ENCODE measurements at places on chromosomes 3 and 15.

DNA sequence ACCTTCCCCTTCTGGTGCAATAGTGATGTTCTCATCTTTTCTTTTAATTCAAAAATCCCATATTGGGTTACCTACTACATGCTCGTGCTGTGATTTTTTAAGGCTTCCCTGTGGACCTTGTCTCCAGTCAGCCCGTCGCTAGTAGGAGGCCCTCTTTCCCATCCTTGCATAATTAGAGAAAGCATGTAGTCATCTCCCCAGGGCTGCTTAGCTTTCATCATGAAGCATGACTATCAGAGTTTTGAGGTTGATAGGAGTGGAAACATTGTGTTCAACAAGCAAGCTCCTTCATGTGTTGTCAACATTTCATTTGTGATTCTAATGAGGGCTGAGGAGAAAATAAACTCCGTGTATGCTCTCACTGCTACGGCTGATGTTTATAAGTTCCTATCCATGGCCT is 8.7 kb upstream of the LRTM1 start:
- DNase-seq, result no peak

GRCh38 chr15:53987480-53987879 is 9.2 kb downstream of the UNC13C start:
- no peak for DNase-seq

DNA sequence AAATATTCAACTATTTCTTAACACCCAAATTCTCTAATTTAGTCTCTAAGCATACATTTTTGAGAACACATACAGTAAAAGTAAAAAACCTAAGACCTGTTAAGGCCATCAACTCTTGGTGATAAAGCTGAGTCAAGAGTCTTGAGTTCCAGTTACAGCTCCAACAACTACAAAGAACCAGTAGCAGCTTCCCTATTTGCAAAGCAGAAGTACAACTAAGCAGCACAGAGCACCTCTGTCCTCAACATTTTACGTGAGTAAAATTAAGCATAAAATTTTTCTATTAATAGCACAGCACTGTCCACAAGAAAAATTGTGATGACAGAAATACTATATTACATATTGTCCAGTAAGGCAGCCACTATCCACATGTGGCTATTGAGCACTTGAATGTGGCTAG is 4.4 kb downstream of the PCOLCE2 start:
- DNase-seq, result no peak

- DNase-seq, result no peak
Measured at GRCh38 chr3:45992821-45993221, 2.8 kb downstream of the FYCO1 start.

DNA sequence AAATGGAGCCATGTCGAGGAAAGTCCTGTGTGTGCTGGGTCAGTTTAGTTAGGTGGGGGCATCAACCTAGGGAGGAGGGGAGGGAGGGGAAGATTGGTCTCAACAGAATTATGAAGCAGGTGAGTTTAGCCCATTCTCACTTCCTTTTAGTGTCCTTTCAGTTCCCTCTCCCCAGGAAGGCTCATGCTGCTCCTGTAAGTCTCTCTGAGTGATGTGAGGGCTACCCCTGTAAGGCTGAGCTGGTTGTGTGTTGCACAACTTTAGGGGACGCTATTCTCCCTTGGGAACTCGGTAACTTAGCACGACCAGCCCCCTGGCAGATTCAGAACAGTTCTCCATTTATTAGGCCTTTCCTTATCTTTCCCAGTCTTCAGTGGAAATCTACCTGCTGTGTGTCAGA is 21.2 kb downstream of the IL5RA start:
- no peak for DNase-seq

GRCh38 chr3:15327941-15328340 is 4.4 kb downstream of the SH3BP5 start:
- no peak for DNase-seq

DNA sequence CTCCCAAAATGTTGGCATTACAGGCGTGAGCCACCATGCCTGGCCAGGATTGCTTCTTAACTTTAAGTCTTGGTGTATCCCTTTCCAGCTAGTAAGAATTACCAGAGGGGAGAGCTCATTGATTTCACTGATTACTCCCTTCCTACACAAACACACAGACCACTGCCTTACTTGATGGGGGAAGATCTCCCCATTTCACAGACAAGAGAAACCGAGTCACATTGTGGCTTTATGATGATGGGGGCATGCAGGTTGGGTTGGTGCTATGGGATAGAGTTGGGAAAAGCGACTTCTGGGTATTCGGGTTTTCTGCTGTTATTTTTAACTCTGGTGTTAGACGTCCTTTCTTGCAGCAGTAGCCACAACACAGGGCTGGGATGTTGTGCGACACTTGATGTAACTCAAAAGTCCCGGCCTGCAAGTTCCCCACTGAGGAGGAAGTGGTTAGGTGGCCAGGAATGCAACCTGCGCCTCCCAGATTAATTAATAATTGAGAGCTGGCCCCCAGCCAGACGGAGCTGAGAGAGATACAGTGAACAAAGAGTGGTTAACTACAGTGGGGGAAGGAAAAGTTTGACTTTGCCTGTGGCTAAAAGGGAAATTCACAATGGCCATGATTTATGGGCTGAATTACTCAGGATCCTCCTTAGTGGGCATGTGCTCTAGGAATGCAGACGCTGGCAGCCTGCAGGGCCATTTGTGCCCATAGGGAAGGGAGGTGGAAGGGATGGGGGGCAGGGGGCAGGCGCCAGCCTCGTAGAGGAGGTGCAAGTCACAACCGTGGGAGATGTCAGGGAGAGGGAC is 63.6 kb downstream of the SMAD6 start:
- peak; percentile 100 for DNase-seq

DNA sequence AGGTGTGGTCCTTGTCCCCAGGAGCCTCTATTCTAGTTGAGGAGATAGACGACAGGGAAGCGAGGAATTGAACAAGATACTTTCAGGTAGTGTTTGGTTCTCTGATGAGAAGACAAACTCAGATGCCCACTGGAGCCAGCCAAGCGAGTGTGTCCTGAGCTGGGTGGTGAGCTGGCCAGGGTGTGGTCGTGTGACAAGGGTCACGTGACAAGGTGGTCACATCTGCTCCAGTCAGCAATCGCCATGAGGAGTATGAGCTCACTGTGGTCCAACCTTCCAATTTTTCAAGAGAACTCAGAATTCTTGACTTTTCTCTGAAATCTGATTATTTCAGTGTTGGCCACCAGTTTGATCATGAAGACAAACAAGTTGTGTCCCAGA is 39.5 kb downstream of the SLC6A6 start:
- no peak for DNase-seq

GRCh38 chr3:194253270-194253669 is 97.9 kb downstream of the CPN2 start:
- no peak for DNase-seq

GRCh38 chr3:167740961-167741587 is 5.6 kb downstream of the SERPINI1 start:
- no peak for DNase-seq

GRCh38 chr15:95590533-95591044 is 739.9 kb upstream of the NR2F2 start:
- DNase-seq, result no peak

GRCh38 chr3:21718161-21718765 is 32.7 kb downstream of the ZNF385D start:
- DNase-seq, result peak; percentile 89

GRCh38 chr3:146783446-146783845 is 178.3 kb upstream of the PLSCR5 start:
- DNase-seq, result no peak

DNA sequence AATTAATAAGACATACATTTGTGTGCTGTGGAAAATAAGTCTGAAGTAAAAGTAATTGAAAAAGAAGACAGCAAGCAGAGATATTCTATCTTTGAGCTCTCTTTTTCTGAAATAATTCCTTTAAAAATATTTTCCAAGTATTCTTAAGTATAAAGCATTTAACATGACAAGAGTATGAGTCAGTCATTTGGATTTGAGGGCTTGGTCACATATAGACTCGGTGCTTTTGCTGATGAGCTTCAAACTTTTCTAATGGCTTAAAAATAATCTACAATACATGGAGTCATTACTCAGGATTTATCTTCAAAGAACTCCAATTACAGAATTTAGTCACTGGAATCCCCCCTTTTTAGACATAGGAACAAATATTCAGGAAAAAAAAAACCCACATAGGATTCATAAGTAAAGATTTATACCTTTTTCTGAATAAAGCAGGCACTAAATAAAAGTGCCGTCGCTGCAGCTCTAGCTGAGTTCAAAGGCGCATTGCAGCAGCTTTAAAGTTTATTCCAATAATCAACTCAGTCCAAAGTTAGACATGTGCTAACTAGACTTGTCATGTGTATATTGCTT is 147.5 kb downstream of the CTNNB1 start:
- peak; percentile 10 for DNase-seq

DNA sequence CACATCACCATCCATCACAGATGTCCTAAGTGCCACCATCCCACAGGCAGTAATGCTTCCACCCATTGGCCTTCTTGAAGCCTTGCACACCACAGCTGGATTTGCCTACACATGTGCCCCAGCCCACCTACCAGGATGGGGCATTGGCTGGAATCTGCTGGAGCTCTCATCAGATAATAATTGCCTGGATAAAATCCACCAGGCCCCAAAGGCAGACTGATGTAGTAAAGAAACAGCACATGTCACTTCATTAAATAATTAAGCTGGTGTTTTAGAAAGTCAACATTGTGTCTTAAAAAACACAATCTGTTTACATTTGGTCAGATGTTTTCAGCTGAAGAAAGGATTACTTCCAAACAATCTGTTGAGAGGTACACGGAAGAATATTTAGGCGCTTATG is 229.5 kb downstream of the ATP8B4 start:
- DNase-seq, result no peak

DNA sequence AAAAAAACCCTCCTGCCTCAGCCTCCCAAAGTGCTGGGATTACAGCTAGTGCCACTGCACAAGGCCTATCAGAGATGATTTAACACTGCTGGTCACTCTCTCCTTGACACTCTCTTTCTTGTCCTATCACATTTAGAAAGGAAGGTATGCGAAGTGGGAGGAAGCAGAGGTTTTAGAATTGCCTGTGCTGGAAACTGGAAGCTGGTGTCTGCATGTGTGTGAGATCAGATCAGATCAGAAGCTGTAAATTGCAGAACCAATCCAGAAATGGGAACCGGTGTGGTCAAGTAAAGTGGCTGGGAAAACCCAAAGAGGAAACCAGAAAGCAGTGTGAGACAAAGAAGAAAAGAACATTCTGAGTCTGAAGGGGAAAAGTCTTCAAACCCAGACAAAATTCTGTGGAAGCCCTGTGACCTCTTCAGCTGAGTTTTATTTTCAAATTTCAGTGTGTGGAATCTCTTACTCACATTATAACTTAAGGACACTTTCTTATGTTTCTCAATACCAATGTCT is 2.8 kb downstream of the EFHB start:
- no peak for DNase-seq

- DNase-seq, result no peak
Measured at GRCh38 chr3:67077656-67078055, 79.5 kb downstream of the KBTBD8 start.

DNA sequence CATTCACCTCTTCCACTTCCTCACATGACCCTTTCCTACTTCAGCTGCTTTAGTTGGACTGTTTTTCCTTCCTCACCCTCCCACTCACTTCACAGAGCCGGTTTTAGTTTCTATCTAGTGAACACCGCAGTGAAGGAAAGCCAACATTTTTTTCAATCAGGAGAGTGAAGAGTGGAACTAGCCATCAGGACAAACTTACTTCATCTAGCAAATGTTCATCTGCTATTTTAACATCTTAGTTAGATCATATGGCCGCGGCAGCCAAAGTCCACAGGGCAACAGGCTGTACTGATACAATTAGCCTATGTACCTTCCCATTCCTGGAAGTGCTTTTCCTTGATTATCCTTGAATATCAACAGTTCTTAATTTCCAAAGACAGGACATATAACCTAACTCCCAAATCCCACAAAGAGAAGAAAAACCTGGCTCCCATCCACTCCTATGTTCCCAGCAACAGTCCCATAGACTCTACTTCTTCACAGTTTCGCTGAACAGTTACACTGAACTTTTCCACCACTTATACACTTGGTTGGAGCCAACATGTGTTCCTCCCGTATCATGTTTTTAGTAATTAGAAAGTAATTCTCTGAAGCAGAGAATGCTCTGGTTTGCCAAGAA is 456.2 kb upstream of the THBS1 start:
- DNase-seq, result no peak

DNA sequence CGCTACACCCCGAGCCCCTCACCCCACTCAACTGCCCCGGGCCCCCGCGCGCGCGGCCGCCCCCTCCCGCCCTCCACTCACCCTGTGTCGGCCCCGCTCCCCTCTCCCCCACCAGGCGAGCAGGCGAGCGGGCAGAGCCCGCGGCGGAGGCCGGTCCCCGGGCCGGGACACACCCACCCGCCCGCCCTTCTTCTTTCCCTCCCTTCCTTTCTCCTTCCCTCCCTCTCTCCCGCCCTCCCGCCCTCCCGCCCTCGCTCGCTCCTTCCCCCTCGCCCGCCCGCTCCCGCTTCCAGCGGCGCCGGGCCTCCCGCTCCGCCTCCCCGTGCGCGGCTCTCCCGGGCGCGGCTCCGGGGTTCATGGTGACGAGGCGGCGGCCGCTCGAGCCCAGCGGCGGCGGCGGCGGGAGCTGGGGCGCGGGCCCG is at the start of gene CTDSPL:
TSS of gene CTDSPL (plus strand) at position 261 of the 422 bp plus-strand sequence. CDS start 320 bp downstream, outside the sequence.
- peak; percentile 16 for DNase-seq

GRCh38 chr15:69443032-69443611 is 9.5 kb upstream of the RPLP1 start:
- DNase-seq, result no peak

- peak; percentile 27 for DNase-seq
Measured at GRCh38 chr15:88878720-88879184, 16.6 kb downstream of the HAPLN3 start.

- DNase-seq, result no peak
Measured at GRCh38 chr15:51067510-51067909, 27.2 kb downstream of the TNFAIP8L3 start.

DNA sequence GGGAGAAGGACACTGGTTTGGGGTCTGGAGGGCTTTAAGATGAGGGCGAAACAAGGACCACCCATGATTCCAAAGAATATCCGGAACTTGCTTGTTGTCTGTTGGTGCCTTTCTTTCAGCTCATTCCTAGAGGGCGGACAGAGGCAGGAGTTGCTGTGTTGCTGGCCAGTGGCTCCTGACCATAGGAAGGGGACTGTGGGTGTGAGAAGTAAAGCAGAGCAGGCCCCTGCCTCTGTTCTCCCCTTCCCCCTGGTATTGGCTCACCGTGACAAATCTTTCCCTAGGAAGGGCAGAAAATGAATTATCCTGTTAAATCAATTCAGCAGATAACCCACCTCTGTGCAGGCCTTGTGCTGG is 89.1 kb downstream of the LIPC start:
- DNase-seq, result no peak

DNA sequence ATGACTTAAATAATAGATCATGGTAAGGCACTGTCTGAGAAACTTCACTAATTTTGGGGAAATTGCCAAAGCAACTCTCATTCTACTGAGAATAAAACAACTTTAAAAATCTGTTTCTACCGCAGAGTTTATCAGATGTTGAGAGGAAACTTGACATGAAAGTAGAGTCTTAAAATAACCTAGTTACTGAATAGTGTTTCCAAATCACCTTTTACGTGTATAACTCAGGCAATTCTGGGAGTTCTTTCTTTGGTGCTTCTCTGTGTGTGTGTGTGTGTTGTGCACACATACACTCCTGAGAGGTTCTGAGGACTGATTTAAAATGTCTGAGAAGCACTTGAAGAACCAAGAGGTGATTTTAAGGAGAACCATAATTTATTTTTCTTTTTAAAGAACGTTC is 236.6 kb downstream of the SV2B start:
- DNase-seq, result no peak
